ENCODE measurements at places on chromosomes 6 and 20.

DNA sequence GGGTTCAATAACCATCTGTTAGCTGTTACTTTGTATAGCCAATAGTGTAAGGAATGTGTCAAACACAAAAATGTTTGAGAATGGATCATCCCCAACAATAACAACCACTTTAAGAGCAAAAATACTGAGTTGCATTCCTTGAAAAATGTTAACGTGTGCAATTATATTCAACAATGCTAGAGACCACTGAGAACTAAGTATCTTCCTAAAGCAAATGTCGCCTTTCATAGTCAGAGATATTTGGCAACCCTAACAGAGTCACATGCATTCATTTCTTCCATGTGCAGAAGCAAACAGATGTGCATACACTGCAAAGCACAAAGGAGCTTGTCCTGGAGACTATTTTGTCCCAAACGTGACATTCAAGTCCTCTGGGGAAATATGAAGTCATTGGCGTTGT lies 448.6 kb downstream of the GJA1 start:
- DNase-seq = no peak

DNA sequence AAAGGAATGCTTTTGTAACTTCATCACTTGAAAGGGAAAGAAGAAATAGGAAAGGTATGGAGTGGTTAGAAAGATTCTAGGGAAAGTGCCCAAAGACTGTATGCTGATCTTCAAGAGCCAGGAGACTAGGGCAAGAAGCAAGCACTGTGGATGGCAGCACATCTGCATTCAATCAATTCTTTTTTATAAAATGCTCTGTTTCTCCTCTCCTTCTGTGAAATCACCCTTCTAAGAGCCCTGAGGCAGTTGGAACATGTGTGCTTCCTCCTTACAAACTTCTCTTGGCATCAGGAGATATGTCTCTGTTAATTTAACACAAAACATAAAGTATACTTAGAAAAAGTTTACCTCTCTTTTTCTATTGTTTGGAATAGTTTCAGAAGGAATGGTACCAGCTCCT lies 1162.2 kb upstream of the GJE1 start:
- DNase-seq = no peak

- DNase-seq = no peak
Observed at GRCh38 chr6:26414281-26414680, 12.2 kb downstream of the BTN3A1 start.

GRCh38 chr6:28922004-28922820 lies 1.6 kb downstream of the TRIM27 start:
- DNase-seq = no peak

GRCh38 chr6:17292600-17293133 lies 11.5 kb downstream of the RBM24 start:
- DNase-seq = no peak

DNA sequence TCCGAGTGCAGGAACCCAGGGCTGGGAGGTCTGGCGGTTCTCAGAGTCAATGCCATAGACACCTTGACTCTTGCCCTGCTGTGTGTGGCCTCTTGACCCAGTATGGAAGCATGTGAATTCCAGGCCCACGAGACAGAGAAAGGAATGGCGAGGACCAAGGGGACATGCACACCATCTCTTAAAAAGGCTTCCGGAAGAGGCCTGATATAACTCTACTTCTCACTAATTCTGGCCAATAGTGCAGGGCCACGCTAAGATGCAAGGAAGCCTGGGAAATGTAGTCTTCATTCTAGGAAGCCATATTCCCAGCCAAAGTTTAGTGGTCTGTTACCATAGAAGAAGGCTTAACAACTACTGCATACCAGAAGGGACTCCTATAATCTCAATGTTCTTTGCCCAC lies 177.0 kb upstream of the KCNG1 start:
- DNase-seq = no peak

- no peak for DNase-seq
Observed at GRCh38 chr20:41268402-41268801, 49.1 kb downstream of the ZHX3 start.

DNA sequence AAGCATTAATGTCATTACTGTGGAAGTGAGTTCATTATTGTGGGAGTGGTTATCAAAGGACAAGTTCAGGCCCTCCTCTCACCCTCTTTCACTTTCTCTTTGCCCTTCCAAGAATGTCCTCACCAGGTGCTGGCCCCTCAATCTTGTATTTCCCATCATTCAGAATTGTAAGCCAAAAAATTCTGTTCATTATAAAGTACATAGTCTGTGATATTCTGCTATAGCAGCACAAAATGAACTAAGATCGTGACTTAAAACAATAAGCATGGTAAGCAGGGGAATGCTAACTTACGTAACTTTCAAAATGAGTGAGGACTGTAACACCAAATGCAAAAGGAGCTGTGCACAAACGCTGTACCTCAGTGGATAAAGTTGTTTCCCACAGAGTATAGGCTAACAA lies 515.7 kb upstream of the BTBD3 start:
- no peak for DNase-seq

Data from GM12891 (cell line).